ENCODE measurements at places on chromosomes 7 and 10.

GRCh38 chr10:12397147-12397896, 48.0 kb downstream of the CAMK1D start:
- DNase-seq, result no peak

DNA sequence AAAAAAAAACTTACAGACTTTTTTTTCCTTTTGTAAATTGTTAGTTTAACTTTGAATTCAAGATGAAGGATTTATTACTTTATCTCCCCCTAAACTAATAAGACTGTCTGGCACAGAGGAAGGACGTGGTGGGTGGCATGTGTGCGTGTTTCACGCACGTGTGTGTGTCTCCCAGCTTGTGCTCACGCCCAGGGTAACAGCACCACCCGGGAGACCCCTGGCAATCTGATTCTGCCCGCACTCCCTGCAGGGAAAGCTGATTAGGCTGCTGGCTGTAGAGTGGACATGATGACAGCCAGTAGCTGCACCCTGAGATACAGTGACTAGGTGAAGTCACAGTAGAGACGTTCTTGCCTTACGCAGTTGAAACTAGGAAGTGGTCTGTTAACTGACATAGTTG, 25.3 kb downstream of the WIPI2 start:
- no peak for DNase-seq

- no peak for DNase-seq
Measured at GRCh38 chr7:73437091-73437490, 3.5 kb downstream of the FZD9 start.

- no peak for DNase-seq
Measured at GRCh38 chr7:137642472-137642871, 204.3 kb downstream of the DGKI start.

Data from activated naive CD4-positive, alpha-beta T cell treated with anti-CD3 and anti-CD28 coated beads, Interleukin-2, amount 50 U/mL, for 72 hours (primary cell).